Activated CD8-positive, alpha-beta memory T cell treated with anti-CD3 and anti-CD28 coated beads for 1 hour (primary cell): ENCODE measurements at places on chromosomes 5 and 9.

- no peak for DNase-seq
Measured at GRCh38 chr9:28379082-28379481, 805.8 kb upstream of the C9orf72 start.

- no peak for DNase-seq
Measured at GRCh38 chr5:163908253-163908652, 402.8 kb downstream of the MAT2B start.

DNA sequence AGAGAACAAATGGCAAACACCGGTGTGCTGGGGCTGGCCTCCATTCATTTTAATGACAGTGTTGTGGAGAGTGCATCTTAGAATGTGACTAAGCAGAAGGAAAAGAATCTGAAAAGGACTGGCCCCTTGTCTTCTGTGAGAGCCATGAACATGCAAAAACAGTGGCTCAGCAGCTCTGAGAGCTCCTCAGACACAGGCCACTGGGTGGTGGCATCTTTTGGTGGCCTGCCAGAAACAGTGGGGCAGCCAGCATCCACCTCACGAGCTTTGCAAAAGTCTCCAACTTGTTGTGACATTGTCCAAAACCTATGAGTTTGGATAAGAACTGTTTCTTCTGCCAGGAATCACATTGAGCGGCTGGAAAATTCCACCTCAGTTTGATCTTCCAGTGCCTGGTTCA lies 233.4 kb downstream of the NR3C1 start:
- no peak for DNase-seq

GRCh38 chr9:109806506-109807115 lies 26.6 kb downstream of the PALM2AKAP2 start:
- no peak for DNase-seq

DNA sequence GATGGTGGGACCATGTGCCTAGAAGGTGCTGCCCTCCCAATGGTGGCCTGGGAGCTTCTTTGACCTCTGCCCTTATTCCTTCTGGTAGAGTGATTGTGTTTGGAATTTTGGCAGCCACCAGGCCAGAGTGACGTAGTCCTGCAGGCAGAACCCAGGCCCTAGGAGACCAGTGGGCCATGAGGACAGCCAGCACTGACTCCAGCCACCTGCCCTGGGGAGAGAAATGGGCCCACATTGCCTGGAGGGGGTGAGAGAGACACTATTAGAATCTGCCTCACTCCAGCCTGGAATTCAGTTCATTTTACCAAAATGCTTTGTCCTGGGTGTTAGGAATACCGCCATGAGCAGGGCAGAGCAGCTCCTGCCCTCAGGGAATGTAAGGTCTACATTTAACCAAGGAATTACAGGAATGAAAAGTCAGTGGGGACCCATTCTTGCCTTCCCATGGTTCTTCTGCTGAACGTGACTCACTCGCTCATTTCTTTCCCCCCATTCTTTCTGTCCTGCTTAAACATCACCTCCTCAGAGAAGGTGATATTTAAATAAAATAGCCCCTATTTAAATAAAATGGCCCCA lies 5.5 kb upstream of the COL27A1 start:
- DNase-seq: no peak

DNA sequence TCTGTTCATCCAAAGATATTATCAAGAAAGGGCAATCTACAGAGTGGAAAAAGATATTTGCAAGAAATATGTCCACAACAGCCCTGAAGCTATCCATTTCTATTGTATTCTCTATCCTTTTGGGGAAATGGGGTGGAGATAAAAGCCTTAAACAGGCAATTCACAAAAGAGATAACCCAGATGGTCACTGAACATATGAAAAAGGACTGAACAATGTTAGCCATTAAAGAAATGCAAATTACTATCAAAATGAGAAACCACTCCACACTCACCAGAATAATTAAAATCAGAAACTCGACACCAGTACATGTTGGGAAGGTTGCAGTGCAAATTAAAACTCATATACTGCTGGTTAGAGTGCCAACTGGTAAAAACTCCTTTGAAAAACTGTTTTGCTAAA lies 955.2 kb upstream of the DMAC1 start:
- DNase-seq: no peak

DNA sequence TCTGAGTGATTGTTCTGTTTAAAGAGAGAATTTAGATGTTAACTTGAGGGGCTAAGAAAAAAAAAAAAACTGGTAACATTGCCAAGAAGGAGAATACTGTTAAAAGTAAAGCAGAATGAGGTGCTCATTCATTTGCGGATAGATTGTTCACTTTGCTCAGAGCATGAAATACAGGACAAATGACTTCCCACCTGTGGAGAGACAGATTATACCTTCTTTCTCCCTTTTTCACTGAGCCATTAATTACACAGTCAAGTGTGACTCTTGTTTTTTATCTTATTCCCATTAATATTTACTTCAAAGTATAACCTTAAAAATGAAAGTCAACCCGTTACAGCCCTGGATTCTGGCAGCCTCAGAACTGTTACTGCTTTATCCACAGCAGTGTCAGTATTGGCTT lies 264.5 kb downstream of the TAF11L14 start:
- no peak for DNase-seq

DNA sequence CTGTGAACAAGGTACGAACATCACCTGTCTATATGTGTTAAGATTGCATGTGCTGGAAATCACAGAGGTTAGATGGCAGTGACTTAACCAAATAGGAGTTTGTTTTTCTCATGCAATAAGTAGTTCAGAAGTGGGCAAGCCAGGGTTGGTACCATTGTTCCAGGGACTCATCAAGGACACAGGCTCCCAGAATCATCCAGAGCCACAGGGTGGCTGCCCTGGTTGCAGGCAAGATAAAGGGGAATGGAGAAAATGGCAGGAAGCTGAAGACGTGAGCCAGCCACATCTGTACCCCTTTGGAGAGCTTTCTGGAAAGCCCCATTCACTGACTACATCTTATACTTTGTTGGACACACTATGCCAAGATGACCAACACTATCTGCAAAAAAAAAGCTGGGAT lies 126.0 kb upstream of the IL12B start:
- DNase-seq: no peak

- no peak for DNase-seq
Measured at GRCh38 chr9:124471761-124472160, 21.5 kb downstream of the ADGRD2 start.

DNA sequence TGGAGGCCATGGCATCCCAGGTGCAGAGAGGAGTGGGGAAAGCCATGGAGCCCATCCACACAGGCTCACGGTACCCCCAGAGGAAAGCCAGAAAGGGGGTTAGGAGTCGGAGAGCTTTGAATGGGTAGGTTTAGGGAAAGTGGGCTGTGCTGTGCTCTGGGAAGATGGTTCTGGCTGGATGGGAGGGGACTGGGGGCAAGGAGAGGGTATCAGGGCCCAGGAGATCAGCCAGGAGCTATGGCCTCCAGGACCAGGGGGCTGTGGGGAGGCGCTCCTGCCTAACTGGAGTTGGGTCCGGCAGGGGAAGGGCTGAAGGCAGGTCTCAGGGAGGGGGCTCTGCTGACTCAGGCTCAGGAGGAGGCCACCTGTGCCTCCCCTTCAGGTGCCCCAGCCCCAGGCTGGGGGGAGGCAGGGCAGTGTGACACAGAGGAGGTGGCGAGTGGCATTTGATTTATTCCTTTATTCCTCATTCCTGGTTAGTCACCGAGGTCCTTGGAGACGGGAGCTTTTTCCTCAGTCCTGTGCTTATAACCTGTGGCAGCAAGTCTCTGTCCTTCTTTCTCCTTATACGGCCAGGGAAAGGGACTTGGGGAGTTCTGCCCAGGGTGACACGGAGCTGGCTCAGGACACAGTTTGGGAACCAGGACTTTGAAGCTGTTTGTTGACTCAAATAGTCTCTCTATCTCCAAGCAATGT lies 60.8 kb downstream of the TSTD2 start:
- DNase-seq: no peak

GRCh38 chr5:133859073-133859472 lies 109.4 kb downstream of the C5orf15 start:
- no peak for DNase-seq

GRCh38 chr5:148897842-148898241 lies 71.4 kb downstream of the ADRB2 start:
- no peak for DNase-seq

DNA sequence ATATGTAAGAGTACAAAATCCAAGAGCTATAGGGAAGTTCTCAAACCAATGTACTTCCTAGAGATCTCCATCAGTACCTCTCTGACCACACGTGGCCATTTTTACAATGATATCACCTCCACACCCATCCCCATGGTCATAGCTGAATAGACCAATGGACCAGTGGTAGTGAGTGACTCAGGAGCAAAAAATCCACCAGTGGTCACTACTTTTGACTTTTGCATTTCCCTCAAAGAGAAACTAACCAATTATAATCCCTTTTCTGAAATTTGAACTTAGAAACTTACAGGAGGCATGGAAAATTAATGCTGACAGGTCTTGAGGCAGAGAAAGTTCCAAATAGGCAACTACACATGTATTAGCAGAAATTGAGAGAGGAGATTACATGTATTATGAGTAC lies 238.4 kb downstream of the TRPM3 start:
- DNase-seq: no peak

GRCh38 chr5:59282726-59283125 lies 610.8 kb downstream of the PDE4D start:
- no peak for DNase-seq

DNA sequence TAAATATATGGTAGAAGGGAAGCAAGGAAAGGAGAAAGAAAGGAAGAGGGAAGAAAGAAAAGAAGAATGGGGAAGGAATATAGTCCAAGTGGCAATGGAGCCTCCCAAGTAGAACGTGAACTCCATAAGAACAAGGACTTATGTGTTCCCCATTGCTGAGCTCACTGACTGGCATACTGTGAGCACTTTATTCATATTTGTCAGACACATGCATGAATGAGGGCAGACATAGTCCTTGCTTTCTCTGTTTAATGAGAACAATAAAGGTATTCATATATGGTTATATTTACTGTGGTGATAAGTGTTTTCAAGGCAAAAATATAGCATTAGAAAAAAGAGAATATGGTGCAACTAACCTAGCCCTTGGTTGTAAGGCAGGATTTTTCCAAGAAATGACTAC lies 23.6 kb upstream of the HMHB1 start:
- DNase-seq: no peak

DNA sequence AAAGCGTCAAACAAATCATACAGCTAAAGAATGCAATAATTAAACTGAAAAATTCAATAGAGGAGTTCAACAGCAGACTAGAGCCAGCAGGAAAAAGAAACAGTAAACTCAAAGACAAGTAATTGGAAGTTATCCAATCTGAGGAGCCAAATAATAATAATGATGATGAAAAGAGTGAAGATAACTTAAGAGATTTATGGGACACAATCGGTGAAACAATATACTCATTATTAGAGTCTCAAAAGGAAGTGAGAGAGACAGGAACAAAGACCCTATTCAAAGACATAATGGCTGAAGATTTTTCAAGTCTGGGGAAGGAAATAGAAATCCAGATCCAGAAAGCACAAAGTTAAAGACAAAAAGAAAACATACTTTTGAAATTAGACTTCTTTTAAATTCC lies 263.9 kb upstream of the NR4A3 start:
- no peak for DNase-seq

DNA sequence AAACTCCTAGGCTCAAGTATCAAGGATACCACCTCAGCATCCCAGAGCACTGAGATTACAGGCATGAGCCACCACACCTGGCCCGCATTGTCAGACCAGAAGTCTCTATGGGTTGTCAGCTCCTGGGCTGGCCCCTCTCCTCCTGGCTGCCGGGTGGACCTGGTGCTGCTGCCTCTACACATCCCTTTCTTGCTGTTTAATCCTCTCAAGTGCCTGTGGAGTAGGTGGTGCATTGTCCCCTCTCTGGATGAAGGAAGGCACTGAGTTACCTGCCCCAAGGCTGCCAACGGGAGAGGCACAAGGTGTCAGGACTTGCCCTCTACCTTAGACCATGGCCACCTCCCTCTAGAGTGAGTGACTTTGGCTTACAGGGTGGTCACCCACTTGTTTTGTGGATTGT lies 37.4 kb downstream of the PHF2 start:
- no peak for DNase-seq

DNA sequence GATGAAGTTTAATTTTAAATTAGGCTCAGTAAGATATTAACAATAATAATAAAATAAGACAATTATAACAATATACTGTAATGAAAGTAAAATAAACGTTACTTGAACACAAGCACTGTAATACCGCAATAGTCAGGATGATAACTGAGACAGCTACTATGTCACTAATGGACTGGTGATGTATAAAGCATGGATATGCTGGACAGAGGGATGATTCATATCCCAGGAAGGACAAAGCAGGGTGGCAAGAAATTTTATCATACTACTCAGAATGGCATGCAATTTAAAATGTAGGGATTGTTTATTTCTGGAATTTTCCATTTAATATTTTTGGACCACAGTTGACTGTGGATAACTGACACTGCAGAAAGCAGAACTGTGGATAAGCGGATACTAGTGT lies 196.9 kb downstream of the VPS13A start:
- DNase-seq: no peak

- no peak for DNase-seq
Measured at GRCh38 chr5:95778713-95779436, 43.7 kb downstream of the GLRX start.

GRCh38 chr9:84304166-84304565 lies 36.4 kb downstream of the SLC28A3 start:
- DNase-seq: no peak

DNA sequence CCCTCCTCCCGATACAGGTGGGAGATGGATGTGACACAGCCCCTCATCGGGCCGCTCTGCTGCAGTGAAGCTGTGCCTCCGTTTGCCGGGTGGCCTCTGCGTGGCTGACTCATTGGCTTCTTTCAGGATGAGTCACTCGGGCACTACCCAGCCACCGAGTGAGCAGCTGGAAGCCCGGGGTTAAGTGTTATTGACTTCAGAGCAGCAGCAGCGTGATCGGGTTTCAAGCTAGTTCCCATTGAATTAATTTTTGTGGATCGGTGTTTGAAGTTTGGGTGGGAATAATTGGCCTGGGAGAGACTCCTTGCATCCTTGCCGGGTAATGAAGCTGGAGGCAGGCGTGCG lies 266.4 kb upstream of the IRX4 start:
- DNase-seq: no peak

DNA sequence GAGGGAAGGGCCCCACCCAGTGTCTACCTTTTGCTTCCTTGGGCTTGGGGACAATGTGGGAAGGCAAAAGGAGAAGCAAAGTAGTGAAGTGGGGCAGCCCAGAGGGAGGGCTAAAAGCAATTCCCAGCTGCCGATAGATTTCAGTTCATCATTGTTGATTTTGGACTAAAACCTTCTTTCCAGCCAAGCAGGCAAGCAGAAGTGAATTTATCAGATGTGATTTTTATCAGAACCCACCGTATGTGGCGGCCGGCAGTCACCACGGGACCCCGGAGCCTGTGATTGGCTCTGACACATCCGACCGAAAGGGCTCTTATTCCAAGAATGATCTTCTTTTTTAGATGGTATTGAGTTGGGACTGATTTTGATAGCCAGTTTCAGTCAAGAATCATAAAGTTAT lies 559.9 kb downstream of the PSAT1 start:
- no peak for DNase-seq

DNA sequence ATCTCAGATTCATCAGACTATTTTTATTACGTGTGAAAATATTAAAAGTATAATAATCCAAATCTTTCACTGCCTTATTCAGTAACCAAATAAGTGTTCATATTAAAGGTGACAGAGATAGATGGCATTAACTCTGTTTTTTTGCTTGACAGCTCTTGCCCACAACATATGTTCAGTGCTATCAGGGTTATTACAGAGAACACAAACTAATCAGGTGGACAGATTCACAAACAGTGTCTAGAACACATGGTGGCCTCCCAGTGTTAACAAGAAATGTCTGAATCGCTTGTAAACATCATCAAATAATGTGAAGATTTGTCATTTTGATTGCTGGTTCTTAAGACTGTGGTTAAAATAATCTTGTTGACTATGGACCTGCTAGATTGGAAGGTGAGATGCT lies 609.1 kb upstream of the GRAMD2B start:
- DNase-seq: no peak
